ENCODE measurements at places on chromosomes 12 and 14. TPM values are rescaled to one million over a fixed set of nuclear protein-coding genes. Genes with fewer than 3 reads are reported as not detected.

Gene TAS2R8
- not detected for total RNA-seq

Gene ZCCHC8
- total RNA-seq = 23.3 TPM

- no peak for DNase-seq
These were observed 13.7 kb upstream of the REP15 start for GRCh38 chr12:27682534-27682933.

DNA sequence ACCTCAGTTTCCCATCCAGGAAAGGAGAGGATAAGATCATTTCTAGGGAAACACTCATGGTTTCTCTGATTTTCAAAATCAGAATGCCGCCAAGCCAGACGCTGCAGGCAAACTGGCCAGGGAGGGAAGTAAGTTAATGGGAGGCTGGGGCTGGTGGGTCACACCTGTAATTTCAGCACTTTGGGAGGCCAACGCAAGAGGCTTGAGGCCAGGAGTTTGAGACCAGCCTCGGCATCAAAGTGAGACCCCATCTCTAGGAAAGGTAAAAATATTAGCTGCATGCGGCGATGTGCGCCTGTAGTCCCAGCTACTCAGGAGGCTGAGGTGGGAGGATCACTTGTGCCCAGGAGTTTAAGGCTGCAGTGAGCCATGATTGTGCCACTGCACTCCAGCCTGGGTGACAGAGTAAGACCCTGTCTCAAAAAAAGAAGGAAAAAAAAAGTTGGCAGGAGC lies 587 bp downstream of the SELPLG start:
- DNase-seq = no peak

GRCh38 chr14:50826681-50827080 lies 4.3 kb downstream of the NIN start:
- DNase-seq = no peak

GRCh38 chr12:67451206-67451605 lies 182.0 kb downstream of the CAND1 start:
- no peak for DNase-seq

DNA sequence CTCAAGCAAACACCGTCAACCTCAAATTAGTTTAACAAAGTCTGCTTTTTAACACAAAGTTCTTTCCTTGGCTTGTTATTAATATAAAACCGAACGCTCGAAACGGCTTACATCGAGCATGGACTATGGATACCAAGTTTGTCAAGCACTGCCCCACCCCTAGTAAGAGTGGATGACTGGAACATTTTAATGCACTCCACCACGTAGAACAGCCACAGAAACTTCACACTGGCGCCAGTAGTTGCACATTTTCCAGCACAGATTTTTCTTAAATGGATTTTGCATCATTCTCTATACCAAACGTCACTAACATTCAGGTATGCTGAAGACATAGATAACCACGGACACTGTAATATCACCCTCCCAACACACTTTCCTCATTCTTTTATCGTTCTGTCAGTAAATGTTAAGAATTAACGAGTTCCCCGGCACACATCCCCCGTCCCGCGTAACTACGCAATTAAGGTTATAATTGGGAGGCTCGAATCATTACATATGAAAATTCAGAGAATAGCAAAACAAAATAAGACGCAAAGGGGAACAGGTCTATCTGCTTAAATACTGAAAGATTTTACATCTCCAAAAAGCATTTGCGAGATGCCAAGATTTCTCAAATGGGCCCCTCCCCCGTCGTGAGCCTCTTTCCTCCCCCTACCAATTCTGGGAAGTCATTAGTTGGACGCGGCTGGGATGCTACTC lies 990 bp downstream of the FERMT2 start:
- DNase-seq = no peak

DNA sequence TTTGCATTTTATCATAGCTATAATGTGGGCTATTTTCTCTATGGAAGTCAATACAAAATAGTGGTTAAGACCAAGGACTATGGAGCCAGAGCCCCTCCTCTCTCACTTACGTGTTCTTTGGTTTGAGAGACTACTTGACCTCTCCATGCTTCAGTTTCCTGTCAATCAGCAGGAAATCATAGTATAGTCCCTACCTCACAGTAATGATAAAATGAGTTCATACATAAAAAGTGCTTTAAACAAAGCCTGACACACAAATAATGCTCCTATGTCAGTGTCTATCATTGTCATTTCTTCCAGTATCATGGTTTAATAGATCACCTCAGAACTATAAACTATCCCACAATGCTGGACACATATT lies 90.4 kb downstream of the MED13L start:
- no peak for DNase-seq

DNA sequence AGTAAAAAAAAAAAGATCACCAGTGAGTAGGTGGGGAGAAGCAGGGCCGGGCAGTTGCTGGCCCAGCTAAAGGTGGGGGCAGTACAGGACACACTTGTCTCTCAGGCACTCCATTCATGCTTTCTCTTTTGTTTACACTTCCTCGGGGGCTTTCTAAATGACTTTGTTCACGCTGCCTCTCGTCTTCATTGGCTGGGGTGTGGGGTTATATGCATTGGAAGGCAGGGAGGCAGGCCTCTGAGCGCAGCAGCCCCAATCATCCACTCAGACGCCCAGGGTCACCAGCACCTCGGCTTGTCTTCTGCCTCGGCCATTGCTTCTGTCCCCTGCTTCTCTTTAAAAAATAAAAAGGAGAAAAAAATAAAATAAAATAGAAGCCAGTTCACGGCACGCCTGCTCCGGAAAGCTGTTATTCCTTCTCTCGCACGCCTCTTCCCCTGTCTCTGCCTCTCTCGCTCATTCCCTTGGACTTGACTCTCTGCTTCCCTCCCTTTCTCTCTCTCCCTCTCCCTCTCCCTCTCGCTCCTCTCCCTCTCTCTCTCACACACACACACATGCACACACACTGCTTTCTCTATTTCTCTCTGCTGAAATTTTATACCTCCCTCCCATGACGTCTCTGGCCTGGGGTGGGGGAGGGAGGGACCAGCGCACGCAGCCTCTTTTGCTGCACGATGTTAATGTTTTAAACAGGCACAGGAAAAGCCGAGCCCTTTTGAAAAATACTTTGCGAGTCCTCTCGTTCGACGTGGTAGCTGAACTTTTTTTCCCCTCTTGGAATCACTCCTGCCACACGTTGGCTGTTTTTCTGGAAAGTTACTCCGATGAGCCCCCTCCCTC lies at the start of gene TGFB3:
Gene TGFB3, minus strand, starts transcription at position 570 of the 840 bp plus-strand sequence. CDS start 1,102 bp downstream, outside the sequence.
- peak; percentile 50 for DNase-seq

GRCh38 chr12:62588916-62589315 lies 122.3 kb downstream of the MON2 start:
- no peak for DNase-seq

- DNase-seq = no peak
These were observed 93.6 kb downstream of the TTC7B start for GRCh38 chr14:90722590-90722989.

GRCh38 chr12:81078469-81079196 lies 754 bp downstream of the ACSS3 start:
- DNase-seq = no peak

- DNase-seq = no peak
These were observed 18.5 kb upstream of the ALDH2 start for GRCh38 chr12:111748151-111748672.

DNA sequence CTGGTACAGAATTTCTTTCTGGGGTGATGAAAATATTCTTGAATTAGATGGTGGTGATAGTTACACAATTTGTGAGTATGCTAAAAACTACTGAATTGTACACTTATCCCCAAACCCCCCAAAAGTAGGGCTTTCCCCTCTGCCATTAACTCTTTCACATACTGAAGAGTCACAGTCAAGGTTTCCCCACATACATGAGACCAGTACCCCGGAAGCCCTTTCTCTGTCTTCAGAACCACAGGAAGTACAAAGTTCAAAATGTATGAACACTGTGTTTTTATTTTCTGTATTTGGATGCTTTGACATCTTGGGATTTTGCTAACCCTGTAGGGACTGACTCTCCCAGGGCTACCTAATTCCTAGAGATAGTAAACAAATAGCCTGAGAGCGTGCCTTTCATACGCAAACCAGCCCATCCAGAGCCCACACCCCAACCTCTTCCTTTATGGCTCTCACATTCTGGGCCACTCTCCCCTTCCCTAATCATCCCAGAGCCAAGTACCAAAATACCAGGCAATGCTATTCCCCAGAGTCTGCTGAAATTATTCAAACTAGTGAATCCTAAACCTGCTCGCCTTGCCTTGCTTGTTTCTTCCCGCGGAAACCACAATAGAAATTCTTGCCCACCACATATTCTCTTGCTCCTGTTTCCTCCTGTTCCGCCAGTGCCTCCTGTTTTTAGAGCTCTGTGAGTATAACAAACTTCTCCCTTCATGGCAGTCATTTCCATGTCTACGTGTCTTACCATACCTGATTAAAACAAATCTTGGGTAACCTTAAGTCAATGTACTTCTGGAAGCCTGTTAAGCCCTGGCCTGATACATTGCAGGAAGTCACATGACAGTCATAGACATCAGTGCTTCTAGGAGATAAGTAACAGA lies 524.8 kb downstream of the FUT8 start:
- no peak for DNase-seq

GRCh38 chr12:59040656-59041055 lies 120.4 kb upstream of the LRIG3 start:
- DNase-seq = peak; percentile 52

- no peak for DNase-seq
These were observed 26.9 kb downstream of the SAMD4A start for GRCh38 chr14:54593860-54594259.

GRCh38 chr12:93758801-93759373 lies 81.7 kb downstream of the CRADD start:
- no peak for DNase-seq

- DNase-seq = no peak
These were observed 56.7 kb downstream of the DGLUCY start for GRCh38 chr14:91170504-91171121.

DNA sequence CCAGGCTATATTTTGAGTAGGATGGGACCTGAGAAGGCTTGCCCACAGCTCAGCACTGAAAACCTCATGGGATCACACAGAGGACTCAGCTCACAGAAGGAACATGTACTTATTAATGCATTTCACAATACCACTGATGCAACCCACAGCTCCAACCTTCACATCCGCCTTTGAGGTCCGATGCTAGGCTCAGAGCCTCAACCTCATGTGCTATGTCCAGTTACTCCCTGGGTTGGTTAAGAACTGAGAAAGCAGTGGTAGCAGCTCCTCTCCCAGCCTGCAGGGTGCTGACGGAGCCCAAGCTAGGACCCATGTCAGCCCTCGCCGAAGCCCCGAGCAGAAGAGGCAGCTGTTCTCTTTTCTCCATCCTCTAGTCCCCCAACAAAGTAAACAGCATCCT lies 52.9 kb downstream of the SPTB start:
- DNase-seq = no peak

- no peak for DNase-seq
These were observed 177.0 kb upstream of the VASH1 start for GRCh38 chr14:76584271-76584702.

GRCh38 chr12:100995201-100995600 lies 200.6 kb downstream of the ANO4 start:
- no peak for DNase-seq

DNA sequence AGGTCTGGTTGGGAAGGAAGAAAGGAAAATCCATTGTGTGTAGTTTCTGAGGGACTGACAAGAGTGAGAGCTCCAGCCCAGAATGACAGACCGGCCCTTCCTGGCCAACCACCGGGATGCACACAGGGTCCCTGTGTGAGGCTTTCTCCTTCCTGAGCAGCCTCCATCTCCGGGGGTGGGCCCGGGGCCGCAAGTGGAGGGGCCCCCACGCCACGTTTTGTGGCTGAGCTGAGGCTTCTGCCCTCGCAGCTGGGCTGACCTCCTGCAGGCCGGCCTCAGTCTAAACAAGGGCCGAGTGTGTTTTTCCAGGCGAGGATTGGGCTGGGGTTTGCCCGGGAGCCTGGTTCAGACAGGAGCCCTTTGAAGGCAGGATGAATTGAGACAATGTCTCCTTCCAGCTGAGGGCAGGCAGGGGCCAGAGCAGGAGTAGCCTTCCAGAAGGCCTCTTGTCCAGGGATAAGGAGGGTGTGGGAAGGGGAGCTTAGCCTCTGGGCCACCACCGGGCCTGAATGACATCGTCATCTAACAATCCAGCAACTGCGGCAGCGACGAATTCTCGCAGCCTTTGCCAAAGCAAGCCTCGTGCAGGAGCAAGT lies 96.5 kb upstream of the NCOR2 start:
- DNase-seq = no peak

DNA sequence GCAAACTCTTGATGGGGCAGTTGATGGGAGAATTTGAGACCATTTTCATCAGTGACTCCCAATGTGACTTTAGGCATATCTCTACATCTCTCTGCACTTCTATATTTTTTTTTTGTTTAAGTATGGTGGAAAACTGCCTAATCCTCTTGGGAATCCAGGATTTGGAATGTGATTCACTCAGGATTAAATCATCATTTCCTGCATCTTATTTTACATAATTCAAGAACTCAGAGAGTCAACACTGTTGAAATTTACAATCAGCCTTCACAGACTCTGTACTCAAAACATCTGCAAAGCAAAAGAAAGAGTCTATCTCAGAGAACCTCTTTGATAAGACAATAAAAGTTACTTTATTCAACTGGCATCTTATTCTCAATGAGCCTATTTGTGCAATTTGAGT lies 260.7 kb upstream of the NOS1 start:
- no peak for DNase-seq

DNA sequence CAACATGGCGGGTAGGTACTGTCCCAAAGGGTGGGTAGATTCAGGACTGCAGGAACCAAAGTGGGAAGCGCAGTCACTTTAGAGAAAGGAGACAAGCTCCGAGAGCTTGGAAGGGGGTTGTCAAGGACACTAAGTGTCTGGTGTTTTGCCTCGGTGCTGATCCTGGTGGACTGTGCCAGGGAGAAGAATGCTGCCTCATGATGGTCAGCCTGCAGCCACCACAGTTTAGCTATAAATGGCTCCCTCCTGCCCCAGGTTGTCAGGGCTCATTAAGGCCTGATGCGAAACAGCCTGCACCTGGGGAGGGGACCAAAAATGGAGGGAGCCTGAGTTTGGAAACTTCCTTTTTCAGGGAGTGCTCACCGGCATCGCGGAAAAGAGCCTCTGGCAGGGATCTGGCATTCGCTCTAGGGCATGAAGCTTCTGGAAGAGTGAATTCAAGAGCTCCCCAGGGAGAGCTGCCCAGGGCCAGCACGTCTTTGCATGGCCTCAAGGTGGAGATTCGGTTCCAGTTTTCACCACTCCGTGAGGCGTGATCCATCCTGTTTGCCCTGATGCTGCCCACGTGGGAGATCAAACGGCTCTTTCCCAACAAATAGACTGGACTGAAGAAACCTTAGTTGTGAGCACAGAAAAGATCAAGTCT lies 164.0 kb downstream of the FOXN3 start:
- no peak for DNase-seq

DNA sequence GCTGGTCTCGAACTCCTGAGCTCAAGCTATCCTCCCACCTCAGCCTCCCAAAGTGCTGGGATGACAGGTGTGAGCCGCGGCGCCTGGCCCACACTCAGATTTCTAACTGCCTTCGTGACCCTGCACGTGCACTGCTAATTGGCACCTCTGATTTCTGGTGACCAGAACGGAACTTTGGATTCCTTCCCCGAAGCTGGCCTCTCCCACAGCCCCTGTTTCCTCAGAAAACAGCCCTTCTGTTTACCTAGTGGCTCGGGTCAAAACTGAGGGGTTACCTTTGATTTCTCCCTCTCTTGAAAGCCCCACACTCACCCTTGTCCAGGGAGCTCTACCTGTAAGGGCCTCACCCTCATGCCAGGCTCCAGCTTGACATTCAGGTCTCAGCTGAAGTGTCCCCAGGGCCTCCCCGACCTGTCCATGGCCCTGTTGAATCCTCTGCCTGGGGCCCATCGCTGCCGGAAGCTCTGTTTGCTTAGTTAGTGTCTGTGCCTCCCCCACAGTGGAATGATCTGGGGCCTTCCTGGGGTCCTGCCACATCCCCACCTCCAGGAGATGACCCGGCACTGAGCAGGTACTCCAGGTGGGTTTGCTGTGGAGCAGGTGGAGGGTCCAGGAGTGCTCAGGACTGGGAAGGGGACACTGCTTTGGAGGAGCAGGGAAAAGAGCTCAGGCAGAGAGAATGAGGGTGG lies 24.4 kb upstream of the FAM181A start:
- no peak for DNase-seq

Measured in epithelial cell of proximal tubule (primary cell).